Activated CD4-positive, alpha-beta T cell treated with anti-CD3 and anti-CD28 coated beads, Interleukin-2, amount 50 U/mL, for 4 hours (primary cell): ENCODE measurements at places on chromosomes 5 and 9.

DNA sequence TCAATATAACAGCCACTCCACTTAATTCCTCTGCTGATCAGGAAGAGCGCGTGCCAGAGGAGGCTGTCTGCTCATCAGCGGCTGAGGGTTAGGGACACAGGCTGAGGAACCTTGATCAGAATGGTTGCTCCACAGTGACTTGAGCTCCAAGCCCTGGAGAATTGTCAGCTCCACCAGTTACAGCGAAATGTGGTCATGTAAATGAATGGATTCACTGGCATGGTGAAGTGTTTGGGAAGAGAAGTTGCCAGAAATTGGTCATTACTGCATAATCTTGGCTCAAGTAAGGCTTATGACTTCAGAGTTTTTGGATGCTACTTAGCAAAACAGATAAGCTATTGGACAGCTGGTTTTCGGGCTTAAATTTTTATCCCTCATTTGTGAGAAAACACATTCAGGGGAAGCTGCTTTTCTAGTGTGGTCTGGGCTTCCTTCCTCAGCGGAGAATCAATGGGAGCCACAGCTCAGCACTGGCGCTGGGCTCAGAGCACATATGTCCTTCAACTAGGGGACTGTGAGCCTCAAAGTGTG lies 65.0 kb downstream of the PRRT1B start:
- no peak for DNase-seq

DNA sequence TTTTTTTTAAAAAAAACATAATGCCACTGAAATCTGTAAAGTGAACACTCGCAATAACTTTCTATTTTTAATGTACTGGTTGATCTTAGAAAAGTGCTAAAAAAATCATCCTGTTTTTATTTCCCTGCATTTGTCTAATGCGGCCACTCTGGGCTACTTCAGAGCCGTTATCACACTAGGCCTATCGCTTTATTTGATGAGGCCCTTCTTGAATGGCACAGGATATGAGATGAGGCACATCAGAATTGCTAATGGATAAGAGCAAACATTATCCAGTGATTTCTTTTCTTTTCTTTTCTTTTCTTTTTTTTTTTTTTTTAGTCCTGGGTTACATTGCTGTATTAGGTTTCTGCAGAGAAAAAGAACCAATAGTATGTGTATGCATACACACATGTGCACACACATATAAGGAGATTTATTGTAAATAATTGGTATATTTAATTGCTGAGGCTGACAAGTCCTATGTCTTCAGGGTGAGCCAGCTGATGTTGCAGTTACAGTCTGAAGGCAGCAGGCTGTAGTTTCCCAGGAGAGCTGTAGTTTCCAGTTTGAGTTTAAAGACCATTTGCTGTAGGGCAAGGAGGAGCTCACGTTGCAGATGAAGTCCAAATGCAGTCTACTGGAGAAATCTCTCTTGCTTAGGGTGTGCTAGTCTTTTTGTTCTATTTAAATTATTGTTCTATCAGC lies 391.7 kb downstream of the MED10 start:
- DNase-seq = no peak

DNA sequence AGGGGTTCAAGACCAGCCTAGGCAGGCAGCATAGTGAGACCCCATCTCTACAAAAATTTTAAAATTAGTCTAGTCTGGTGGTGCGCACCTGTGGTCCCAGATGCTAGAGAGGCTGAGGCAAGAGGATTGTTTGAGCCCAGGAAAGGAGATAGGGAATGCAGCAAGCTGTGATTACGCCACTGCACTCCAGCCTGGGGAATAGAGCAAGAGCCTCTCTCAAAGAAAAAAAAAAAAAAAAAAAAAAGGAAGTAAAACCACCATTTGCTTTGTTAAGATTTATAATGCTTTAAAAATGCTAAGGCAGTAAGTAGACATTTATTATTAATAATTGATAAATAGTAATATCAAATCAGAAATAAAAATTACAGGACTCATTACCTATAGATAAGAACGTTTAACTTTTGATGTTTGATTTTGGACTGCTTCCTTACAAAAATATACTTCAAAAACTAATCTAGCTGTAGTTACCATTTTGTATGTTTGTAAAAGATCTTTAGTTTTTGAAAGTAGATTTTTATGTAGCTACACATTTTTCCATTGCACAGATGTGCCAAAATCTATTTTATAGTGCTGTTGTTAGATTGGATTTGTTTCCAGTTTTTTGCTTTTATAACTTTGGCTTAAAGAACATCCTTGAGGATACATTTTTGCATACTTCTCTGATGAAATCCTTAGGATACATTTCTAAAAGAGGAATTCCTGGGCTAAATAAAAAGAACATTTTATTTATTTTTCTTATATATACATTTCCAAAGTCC lies 86.4 kb downstream of the INIP start:
- DNase-seq = no peak

GRCh38 chr9:7201196-7201595 lies 443.4 kb downstream of the KDM4C start:
- no peak for DNase-seq
